ENCODE measurements at places on chromosomes 3 and 15.

- DNase-seq: no peak
These were observed 39.8 kb upstream of the SGO1 start for GRCh38 chr3:20225769-20226168.

GRCh38 chr3:107752202-107752990, 229.6 kb downstream of the BBX start:
- DNase-seq: no peak

DNA sequence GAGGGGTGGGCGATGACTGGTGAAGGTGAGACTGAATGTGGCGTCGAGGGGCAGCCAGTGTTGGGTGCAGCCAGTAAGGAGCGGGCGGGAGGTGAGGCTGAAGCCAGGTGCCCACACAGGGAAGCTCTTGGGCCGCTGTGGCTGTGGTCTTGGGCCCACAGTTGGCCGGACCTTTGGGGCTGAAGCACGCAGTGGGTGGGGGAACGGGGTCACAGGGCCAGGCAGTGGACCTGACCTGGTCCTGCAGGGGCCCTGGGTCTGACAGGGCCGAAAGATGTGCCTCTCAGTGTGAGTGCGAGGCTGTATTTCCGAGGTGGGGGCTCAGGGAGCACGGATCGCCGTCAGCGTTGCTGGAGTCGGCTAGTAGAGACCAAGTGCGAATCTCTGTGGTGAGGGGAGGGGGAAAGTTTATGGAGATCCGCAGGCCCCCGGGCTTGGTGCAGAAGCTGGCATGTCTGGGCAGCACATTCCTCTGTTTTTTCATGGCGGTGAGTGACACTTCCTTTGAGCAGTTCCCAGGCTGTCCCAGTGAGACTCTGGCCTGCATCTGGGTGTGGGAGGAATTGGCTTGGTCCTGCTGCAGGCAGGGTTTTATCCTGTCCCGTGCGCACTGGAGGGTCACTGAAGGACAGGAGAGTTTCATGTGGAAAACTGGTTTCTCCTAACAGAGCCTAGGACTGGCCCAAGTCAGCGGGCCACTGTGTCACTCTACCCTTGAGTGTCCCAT, 100.8 kb downstream of the TMEM266 start:
- DNase-seq: no peak

DNA sequence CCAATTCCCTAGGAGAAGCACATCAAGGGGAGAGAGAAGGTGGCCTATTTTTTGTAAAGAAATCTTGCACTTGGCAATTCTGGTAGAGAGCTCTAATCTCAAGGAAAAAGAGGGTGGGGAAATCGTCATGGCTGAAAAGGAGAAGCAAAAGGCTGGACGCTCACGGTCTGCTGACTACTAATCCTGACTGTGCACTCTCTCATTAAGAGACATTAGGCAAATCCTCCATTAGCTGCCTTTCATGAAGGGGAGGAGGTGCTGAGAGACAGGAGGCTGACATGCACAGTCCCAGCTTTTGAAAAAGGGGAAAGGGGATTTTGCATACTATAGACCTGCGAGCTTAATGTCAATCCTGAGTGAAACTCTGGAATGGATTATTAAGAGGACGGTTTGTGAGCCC, 170.0 kb downstream of the NR2F2 start:
- DNase-seq: no peak

- DNase-seq: no peak
These were observed 697.7 kb downstream of the TUSC7 start for GRCh38 chr3:117407317-117407716.

- no peak for DNase-seq
These were observed 760.8 kb upstream of the SEMA6D start for GRCh38 chr15:46956456-46956855.

DNA sequence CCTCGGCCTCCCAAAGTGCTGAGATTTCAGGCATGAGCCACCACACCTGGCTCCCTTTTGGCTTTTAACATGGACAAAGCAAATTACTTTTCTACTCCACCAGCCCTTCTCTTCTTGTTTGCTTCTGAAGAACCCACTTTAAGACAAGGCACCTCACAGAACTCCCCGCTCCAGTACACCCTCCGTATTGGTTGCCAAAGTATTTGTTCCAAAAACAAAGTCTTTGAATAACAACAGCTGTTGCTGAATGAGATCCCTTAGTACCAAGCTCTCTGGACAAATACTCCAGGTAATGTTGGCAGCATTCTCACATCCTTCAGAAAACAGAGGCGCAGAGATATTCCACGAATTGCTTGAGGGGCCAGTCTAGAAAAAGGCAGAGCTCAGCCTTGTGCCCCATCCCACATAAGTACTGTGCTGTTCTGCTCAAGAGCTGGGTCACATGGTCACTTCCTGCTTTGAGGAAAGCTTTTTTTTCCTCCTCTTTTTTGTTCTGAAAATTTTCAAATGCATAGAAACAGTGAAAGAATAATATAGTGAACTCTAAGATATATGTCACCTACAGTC, 7.3 kb upstream of the CHCHD6 start:
- DNase-seq: no peak

- no peak for DNase-seq
These were observed 118.3 kb upstream of the SYNPR start for GRCh38 chr3:63159764-63160163.

- DNase-seq: no peak
These were observed 22.4 kb downstream of the ACSBG1 start for GRCh38 chr15:78212008-78212407.

DNA sequence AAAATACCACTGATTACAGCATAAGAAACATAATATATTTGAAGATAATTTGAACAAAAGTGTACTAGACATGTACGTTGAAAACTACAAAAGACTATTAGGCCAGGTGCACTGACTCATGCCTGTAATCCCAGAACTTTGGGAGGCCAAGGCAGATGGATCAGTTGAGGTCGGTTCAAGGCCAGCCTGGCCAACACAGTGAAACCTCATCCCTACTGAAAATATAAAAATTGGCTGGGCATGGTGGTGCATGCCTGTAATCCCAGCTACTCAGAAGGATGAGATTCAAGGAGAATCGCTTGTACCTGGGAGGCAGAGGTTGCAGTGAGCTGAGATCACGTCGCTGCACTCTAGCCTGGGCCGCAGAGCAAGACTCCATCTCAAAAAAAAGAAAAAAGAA, 36.2 kb upstream of the FNDC3B start:
- DNase-seq: no peak

DNA sequence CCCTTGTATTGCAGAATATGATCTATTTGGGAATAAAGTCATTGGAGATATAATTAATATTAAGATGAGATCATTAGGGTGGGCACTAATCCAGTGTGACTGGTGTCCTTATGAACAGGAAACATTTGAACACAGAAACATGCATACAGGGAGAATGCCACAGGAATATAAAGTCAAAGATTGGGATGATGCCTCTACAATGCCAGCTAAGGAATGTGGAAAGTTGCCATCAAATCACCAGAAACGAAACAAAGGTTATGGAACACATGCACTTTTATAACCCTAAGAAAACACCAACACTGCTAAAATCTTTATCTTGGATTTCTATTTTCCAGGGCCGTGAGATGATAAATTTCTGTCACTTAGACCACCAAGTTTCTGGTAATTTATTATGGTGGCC, 442.4 kb upstream of the BCHE start:
- no peak for DNase-seq

DNA sequence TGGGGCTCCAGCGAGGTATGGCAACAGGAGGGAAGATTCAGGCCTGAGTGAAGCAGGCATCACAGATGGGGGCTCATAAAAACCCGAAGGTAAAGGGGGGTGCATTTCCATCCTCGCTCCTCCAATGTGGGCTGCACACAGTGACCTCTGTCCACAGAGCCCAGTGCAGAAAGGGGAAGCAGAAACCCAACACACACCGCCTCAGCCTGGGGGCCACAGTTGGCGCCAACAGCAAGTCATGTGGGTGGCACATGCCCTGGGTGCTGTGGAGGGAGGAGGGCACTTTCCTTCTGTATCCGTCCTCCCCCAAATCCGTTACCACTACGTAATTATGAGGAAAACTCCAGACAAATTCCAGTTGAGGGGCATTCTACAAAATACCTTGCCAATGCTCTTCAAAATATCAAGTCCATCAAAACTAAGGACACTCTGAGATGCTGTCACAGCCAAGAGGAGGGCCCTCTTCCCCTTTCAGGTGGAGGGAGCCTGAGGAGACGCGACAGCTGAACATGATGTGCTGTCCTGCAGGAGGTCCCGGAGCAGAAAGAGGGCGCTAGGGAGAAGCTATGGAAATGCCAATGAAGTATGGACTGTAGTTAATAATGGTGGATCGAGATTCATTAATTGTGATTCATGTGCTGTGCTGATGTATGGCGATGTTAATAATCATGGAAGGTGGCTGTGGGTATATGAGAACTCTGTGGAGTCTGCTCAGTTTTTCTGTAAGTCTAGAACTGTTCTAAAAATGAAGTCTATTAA, 16.4 kb downstream of the APBA2 start:
- no peak for DNase-seq

GRCh38 chr15:27731776-27732175, 367.3 kb downstream of the OCA2 start:
- no peak for DNase-seq

- DNase-seq: no peak
These were observed 27.3 kb downstream of the PDZRN3 start for GRCh38 chr3:73597476-73597875.

DNA sequence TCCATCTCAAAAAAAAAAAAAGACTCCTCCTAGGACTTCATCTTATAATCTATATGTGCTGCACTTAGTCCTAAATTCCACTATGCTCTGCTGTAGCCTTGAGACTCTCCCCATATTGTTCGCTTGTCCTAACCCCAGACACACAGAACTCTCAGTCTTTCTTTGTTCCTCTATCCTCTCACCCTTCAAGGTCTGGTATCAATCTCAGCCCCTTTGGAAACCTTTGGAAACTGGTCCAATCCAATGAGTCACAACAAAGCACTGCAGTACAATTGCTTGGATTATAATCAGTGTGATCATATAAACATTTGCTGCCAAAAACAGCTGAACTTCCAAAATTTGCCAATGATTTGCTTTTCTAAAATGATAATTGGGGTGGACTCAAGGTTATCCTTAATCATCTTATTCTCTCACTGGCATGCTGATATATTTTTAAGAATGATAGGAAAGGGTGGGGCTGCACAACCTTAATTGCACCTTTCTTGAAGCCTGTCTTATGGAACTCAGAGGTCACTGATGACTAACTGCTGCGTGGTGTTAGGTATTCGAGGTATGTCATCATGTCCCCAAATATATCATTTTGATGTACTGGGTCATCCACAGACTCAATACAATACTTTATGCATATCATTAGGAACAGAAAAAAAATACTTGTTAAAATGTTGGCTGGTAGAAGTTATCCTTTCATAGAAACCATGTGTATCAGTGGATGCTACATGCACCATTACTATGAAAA, 756.7 kb downstream of the NR2F2 start:
- no peak for DNase-seq

DNA sequence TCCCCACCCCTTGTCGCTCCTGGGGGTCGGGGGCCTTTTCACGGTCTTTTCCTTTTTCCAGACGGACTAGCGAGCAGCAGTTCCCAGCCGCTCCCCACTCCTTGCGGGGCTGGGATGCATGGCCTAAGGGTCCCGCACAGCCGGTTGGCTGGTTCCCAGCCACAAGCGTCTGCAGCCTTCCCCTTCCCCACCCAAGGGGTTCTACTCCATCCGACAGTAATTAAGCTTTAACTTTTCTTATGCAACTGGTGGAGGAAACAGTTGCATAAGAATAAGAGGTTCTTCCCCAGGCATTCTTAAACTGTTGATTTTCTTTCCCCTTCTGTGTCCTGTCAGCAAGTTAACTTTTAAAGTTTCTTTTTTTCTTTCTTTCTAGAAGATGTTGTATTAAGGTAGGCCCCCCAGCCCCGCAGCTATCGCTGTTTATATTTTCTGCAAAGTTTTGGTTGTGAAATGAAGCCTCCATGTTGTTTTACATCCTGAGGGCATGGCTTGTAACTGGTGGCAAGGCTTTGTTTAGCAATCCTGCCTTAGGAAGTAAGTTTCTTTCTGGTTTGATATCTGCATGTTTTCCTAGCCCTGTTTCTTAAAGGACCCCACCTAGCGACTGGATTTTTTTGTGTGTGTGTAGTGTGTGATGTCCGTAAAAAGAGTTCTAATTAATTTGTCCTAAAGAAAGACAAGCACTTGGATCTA, 207.5 kb downstream of the ZNF385D start:
- DNase-seq: no peak

GRCh38 chr3:8607234-8608040, 37.2 kb downstream of the SSUH2 start:
- DNase-seq: no peak

DNA sequence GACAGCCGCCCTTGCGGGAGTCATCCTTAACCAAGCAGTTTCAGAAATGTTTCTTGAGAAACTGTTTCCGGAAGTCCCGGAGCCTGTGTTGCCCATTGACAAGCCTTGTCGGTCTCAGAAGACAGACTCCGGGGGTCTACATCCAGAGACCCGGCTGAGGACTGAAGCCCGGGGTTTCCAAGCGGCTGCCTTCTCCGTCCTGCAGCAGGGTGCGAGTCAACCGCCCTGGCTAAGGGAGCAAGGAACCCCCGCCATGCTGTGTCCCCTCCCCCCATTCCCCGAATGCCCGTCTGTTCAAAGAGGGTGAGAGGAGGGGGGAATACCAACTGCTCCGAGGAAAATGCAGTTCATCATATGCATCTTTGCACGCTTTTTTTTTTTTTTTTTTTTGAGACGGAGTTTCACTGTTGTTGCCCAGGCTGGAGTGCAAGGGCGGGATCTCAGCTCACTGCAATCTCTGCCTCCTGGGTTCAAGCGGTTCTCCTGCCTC, 61.6 kb downstream of the ATP1B3 start:
- DNase-seq: no peak

- DNase-seq: no peak
These were observed 157.3 kb upstream of the UBE2E1 start for GRCh38 chr3:23648326-23648995.

GRCh38 chr3:59866076-59866475, 816.3 kb upstream of the CFAP20DC start:
- DNase-seq: no peak

DNA sequence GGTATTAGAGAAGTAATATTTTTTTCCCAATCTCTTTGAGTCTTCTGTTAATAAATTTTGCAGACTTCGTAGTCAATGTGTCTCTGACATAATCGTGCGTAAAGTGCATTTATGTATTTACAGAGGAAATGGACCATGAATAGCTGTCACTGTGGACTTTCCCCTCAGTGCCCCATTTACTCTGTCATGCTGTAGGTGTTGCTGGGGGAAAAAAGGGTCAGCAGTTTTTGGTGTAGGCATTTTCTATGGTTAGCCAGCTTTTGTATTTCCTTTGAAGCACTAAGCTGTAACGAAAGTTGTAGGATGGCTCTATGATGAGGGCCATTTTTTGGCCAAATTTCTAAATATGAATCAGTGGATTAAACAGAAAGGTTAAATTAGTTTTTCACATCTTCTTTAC, 598.4 kb downstream of the FGF12 start:
- DNase-seq: no peak
